ENCODE measurements at places on chromosomes 12 and 14. TPM values are rescaled to one million over a fixed set of nuclear protein-coding genes. Genes with fewer than 3 reads are reported as not detected.

GRCh38 chr12:18123707-18124106, 33.7 kb upstream of the RERGL start:
- no peaks in the 10 kb centered on the region for H3K4me1 ChIP-seq
- no peaks in the 10 kb centered on the region for H3K27me3 ChIP-seq
- H3K4me3 ChIP-seq: no peak overlapping the region
- H3K36me3 ChIP-seq: peaks cover 12% of the 10 kb centered on the region
- no peak for DNase-seq
- H3K27ac ChIP-seq: no peak overlapping the region

DLGAP5 gene
- total RNA-seq: 32.9 TPM

MFAP5 gene
- total RNA-seq: not detected

SMCO3 gene
- total RNA-seq: not detected

ADGRD1 gene
- total RNA-seq: 6.6 TPM

RNF31 gene
- 99.3 TPM for total RNA-seq

Measured in progenitor cell of endocrine pancreas (in vitro differentiated cells).